ELF-1 (cell line): ENCODE measurements at places on chromosomes 7 and 10.

DNA sequence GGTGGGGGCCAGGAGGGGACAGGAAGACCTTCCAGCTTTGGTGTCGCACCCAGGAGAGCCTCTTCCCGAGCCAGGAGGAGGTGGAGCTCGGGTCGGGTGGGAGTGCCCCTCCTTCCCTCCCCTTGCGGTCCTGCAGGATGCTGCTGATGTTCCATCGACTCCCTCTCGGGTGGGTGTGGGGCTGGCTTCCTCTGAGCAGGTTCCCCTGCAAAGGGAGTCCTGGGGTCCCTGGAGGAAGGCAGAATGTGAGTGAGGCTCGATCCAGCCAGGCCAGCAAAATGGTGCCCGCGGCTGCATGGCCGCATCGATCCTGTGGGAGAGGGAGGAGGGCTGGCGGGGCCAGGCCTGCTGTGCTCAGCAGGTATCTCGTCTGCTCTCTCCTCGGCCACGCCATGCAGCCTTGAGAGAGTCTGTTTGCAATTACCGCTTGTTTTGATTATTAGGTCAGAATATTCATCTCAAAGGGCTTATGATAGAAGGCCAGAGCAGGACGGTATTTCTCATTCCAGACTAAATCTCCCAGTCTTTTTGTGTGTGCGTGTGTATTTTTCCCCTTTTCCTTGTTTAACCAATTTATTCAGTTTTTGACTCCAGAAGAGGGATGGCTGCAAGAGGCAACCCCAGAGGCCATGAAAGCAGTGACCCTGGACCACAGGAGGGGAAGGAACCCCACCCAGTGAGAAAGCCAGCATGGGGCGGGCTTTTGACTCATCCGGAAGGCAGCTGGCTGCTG is 137.3 kb upstream of the ZMIZ1 start:
- DNase-seq = peak; percentile 58

GRCh38 chr7:2884161-2884560 is 40.1 kb upstream of the GNA12 start:
- no peak for DNase-seq

- peak; percentile 26 for DNase-seq
These were observed 287.4 kb downstream of the CACNA2D1 start for GRCh38 chr7:82156168-82156567.

DNA sequence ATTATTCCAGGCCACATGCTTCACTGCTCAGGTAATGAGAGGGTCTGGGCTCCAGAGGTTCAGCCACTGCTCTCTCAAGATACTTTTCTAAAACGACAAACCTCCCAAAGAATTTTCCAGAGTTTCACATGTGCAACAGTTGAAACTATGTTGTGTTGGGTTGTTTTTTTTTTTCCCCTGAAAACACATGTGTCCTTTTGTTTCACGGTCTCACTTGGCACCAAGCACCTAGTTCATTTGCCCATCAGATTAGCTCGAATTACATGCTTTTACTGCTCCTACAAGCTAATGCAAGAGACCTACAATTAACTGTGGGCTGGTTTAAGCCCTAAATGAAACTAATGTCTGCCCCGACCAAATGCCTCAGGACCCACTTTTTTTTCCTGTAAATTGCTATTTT is 313.3 kb downstream of the FGFR2 start:
- DNase-seq = no peak

- DNase-seq = no peak
These were observed 81.3 kb upstream of the CUX1 start for GRCh38 chr7:101736084-101736483.

DNA sequence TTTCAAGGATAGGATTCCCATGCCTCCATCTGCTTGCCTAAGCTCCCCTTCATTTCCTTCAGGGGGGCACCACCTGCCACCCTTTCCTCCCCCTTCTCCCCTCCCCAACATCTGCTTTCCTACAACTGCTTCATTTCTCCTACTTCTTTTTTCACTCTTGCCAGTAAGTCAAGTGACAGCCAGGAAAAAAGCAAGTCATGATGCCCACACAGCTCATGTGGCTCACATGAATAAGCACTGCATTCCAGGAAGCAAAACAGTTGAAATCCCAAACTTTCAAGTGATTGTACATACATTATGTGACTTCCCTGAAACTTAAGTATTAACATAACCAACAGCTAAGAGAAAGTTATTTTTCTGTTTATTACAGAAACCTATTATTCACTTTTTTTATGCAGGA is 78.6 kb downstream of the TNS3 start:
- DNase-seq = no peak

GRCh38 chr7:80510021-80510420 is 1.8 kb downstream of the GNAT3 start:
- no peak for DNase-seq

- no peak for DNase-seq
These were observed 13.1 kb downstream of the DRGX start for GRCh38 chr10:49382826-49383225.

GRCh38 chr7:105805447-105806019 is 70.9 kb downstream of the ATXN7L1 start:
- peak; percentile 43 for DNase-seq

DNA sequence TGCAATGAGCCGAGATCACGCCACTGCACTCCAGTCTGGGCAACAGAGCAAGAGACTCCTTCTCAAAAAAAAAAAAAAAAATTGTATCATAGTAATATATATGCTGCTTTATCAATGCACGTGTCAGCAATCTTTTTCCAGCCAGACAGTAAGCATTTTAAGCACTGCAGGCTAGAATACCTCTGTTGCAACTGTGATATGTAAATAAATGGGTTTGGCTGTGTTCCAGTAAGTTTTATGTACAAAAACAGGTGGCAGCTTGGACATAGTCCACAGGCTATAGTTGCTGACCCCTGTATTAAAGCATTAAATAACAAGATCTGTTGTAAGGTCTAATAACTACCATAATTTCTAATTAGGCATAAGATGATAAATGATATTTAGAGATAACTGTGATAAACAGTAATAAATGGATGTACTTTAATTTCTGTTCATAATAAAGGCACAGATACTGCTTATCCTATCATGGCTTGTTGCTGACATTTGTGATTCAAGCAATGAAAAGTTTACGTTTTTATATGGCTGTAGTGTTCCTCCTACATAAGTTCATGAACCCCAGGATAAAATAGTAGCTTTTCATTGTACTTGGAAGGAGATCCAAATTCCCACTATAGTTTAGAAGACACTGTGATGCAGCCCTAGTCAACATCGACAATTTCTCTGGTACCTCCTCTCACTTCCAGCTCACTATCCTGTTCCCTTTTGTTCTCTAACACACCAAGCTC is 161.4 kb downstream of the ELMO1 start:
- DNase-seq = no peak

- peak; percentile 16 for DNase-seq
These were observed 25.3 kb downstream of the COL13A1 start for GRCh38 chr10:69826789-69827554.

- DNase-seq = no peak
These were observed 264.5 kb downstream of the PLXNA4 start for GRCh38 chr7:132311733-132312132.

DNA sequence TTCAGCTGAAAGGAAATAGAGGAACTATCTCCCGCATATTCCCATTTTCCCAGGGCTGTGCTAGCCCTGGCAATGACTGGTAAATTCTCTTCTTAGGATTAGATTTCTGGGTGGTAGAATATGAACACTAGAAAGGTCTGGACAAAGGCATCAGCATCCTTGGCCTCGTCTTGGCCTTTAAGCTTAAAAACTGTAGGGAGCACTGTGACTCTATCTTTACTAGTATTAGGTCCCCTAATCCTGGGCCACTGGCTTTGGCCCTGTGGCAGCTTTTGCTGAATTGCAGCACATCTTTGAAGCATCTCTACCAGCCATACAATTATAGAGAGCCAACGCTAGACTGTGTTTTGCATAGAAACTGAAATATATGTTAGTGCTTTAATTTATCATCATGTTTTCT is 41.5 kb upstream of the EBLN1 start:
- no peak for DNase-seq

- DNase-seq = no peak
These were observed 337.3 kb downstream of the MALRD1 start for GRCh38 chr10:19385846-19386450.

DNA sequence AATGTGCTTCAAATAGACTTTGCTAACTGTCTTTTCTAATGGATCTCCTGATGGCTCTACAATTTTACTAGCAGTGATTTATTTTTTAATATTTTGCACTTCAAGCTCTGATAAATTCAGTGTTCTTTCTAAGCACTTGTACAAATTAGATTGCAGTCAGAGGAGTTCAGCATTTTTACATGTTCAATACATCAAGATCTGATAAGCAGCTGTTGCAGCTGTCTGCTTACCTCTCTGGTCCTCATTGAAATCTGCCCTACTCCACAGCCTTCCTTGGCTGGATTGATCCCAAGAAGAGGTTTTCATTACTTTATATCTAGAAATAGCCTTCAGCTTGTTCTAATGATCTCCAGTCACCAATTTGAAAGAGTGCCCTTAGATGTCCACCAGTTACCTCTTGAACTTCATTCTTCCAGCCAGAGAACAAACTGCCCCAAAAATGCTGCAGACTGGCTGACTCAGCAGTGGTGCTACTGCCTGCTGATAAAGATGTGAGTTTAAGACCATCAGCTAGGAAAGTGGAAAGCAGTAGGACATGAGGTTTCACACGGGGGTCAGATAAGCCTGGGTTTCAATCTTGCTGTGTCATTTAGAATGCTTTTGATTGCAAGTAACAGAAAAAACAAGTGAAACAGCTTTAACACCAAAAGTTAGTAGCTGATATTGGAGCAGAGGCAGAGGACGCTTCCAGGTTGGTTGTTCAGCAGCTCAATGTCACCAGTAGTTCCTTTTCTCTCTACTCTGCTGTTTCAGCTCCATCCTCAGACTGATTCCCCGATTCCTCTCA is 350.9 kb upstream of the NPVF start:
- DNase-seq = no peak

DNA sequence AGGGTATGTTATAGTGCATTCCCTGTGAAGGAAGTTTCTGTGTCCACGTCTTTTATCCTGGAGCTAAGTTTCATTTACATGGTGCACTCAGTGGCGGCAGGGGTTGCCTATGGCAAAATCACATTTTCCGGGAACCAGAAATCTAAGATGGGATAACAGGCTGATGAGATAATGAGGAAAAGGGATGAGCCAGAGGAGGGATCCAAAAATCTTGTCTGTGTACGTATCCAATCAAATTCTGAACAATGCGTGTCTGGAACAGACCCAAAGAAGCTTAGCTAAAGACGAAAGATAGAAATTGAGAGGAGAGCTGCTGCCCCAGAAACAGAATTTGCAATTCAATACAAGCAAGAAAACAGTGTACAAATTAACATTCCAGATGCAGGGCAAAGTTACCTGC is 16.1 kb downstream of the LANCL2 start:
- no peak for DNase-seq

- no peak for DNase-seq
These were observed 175.6 kb downstream of the PLXNA4 start for GRCh38 chr7:132400561-132401142.

- no peak for DNase-seq
These were observed 148.6 kb downstream of the PTPRN2 start for GRCh38 chr7:158439035-158439434.

GRCh38 chr10:82925547-82925946 is 1050.6 kb downstream of the NRG3 start:
- no peak for DNase-seq

- DNase-seq = peak; percentile 53
These were observed 14.5 kb upstream of the CROT start for GRCh38 chr7:87330942-87331341.

- no peak for DNase-seq
These were observed 1367.1 kb downstream of the XPNPEP1 start for GRCh38 chr10:108556186-108556585.

DNA sequence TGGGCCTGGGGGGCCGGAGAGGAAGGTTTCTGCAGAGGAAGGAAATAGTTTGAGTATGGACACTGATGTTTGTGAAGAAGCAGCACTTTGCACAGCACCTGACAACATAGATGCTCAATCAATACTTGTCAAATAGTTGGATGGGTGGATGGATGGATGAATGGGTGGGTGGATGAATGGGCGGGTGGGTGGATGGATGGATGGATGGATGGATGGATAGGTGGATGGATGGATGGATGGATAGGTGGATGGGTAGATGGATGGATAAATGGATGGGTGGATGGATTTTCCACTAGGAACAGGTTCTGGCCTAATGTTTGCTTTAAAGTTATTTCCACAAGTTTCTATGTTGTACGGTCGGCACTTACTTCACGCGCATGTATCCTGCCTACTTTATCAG is 45.3 kb downstream of the COL17A1 start:
- DNase-seq = no peak

- no peak for DNase-seq
These were observed 36.8 kb downstream of the COL28A1 start for GRCh38 chr7:7498856-7499255.

GRCh38 chr10:80485946-80486764 is 32.0 kb downstream of the TSPAN14 start:
- DNase-seq = no peak

GRCh38 chr7:157306846-157307838 is 29.7 kb upstream of the DNAJB6 start:
- DNase-seq = peak; percentile 63

- DNase-seq = peak; percentile 57
These were observed 169.2 kb downstream of the SND1 start for GRCh38 chr7:127821146-127821545.

DNA sequence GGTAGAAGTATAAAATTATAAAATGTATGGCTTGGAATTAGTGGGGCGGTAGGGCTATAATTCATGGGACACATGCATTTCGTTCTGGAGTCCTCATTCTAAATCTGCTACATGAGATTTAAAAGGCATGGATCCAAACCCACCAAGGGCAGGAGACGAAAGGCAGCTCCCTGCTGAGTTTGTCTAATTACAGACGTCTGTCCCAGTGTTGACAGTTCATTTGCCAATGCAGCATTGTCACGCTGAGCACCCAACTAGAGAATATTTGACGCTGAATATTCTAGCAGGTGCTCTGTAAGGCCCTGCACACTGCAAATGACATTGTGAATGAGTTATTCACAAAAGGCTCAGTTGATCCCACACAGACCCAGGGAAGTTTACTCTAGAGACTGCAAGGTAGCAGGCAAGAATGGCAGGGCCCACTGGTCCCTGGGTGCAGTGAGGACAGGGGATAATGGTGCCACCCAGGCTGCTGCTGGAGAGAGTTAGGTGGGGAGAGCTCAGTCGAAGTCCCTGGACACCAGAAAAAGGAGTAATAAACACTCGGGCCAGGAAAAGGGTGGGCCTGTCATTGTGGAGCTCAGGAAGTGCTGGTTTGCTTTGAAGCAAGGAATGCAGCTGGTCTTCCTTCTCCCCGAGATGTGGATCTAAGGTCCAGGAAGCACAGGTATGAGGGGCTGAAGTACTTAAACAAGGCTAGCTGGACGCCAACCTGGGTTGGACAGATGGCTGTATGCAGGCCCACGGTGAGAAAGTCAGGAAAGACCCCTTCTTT is 75.0 kb upstream of the JCAD start:
- no peak for DNase-seq
